Lower lobe of right lung (tissue), 2 donors: ENCODE measurements at places on chromosomes 3 and 15.

DNA sequence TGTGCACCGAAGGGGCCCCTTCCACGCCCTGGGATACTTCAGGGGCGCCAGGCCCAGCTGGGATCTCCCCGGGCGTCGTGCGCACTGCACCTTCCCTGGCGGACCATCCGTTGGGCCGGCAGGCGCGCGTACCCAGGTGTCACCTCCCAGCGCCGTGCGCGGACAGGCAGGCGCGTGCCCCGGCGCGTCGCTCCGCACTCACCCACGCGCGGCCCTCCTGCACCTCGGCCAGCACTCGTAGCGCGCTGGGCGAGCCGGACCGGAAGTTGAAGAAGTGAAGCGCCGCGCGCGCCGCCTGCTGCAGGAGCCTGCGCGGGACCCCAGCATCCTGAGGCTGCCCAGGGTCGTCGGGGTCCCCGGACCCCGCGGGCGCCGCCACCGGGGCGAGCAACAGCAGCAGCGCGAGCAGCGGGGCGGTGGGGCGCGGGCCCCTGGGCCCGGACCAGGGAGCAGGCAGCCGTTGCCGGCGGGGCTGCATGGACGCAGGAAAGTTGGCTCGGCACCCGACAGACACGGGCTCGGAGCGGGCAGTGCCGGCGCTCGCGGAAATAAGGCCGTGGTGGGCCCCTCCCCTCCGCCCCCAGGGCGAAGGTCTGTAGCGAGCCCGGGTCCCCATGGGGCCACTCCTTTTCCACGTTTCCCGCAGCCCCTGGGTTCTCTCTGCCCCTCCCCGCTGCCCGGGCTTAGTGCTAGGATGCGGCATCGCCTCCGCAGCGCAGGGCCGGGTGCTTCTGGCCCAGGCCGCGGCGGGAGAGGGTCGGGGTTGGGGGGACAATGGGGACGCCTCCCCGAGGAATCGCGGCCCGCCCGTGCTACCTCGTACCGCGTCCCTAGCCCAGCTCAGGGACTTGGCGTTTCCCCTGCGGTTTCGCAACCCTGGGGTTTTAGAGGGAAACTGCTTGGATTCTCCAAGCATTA is at the start of gene RARRES1:
RARRES1 (minus strand) TSS at position 520 of the 918 bp plus-strand sequence; CDS start at position 478, 42 bp downstream.
- H3K27me3 ChIP-seq: no peaks in the 10 kb centered on the region
- peak; percentile 87 for DNase-seq
- no peaks in the 10 kb centered on the region for H3K36me3 ChIP-seq
- peak within 1 kb of the TSS; percentile 79 for H3K27ac ChIP-seq
- H3K4me3 ChIP-seq: peak within 1 kb of the TSS; percentile 73

DNA sequence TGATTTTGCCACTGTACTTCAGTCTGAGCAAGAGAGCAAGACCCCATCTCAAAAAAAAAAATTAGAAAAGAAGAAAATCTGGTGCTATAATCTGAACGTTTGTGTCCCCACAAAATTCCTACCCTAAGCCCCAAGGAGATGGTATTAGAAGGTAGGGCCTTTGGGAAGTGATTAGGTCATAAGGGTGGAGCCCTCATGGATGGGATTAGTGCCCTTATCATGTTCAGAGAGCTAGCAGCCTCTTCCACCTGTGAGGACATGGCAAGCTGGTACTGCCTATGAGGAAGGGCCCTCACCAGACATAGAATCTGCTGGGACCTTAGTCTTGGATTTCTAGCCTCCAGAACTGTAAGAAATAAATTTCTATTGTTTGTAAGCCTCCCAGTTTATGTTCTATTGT is 50.4 kb upstream of the FLNB start:
- no peaks in the 10 kb centered on the region for H3K36me3 ChIP-seq
- peaks cover 28% of the 10 kb centered on the region for H3K4me1 ChIP-seq
- DNase-seq: no peak
- H3K27me3 ChIP-seq: no peaks in the 10 kb centered on the region
- H3K27ac ChIP-seq: no peak overlapping the region

GRCh38 chr15:99139276-99139675 is 34.4 kb downstream of the SYNM start:
- H3K36me3 ChIP-seq: peaks cover 34% of the 10 kb centered on the region
- H3K4me3 ChIP-seq: no peak overlapping the region
- no peak overlapping the region for H3K27ac ChIP-seq
- H3K27me3 ChIP-seq: no peaks in the 10 kb centered on the region
- peaks cover 7% of the 10 kb centered on the region for H3K4me1 ChIP-seq
- DNase-seq: no peak

GRCh38 chr3:56800832-56801661 is 702 bp downstream of the ARHGEF3 start:
- H3K27ac ChIP-seq: peak overlapping the region; percentile 77
- DNase-seq: no peak
- no peaks in the 10 kb centered on the region for H3K36me3 ChIP-seq
- peak overlapping the region; percentile 89 for H3K4me3 ChIP-seq
- peaks cover 44% of the 10 kb centered on the region for H3K4me1 ChIP-seq

- H3K27ac ChIP-seq: no peak overlapping the region
- no peak for DNase-seq
- peaks cover 10% of the 10 kb centered on the region for H3K4me1 ChIP-seq
- H3K36me3 ChIP-seq: no peaks in the 10 kb centered on the region
- H3K4me3 ChIP-seq: no peak overlapping the region
- H3K27me3 ChIP-seq: no peaks in the 10 kb centered on the region
Measured at GRCh38 chr3:51337666-51338065, 47.4 kb upstream of the MANF start.
